ENCODE measurements at places on chromosomes 5 and 9.

DNA sequence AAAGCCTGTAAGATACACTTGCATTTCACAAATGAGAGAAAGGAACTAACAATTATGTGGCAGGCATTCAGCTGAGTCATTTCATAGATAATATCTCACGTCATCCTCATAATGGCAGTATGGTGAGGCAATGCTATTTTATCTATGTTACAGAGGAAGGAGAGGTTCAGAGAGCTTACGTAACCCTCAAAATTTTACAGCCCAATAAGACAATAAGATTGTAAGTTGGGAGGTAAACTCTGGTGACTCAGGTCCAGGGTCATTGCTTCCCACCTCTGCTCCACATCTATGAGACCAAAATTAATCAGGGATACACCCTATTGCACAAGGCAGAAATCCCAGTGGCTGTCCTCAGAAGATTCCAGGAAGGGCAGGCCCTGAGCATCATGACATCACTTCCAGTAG lies 309.7 kb downstream of the NSG2 start:
- no peak for DNase-seq

- DNase-seq: no peak
These were observed 459 bp upstream of the ERAP2 start for GRCh38 chr5:96875791-96876291.

GRCh38 chr5:33043343-33043997 lies 332.3 kb downstream of the NPR3 start:
- no peak for DNase-seq

- no peak for DNase-seq
These were observed 38.9 kb upstream of the N4BP3 start for GRCh38 chr5:178074266-178074952.

GRCh38 chr5:107384256-107384655 lies 286.5 kb downstream of the EFNA5 start:
- no peak for DNase-seq

DNA sequence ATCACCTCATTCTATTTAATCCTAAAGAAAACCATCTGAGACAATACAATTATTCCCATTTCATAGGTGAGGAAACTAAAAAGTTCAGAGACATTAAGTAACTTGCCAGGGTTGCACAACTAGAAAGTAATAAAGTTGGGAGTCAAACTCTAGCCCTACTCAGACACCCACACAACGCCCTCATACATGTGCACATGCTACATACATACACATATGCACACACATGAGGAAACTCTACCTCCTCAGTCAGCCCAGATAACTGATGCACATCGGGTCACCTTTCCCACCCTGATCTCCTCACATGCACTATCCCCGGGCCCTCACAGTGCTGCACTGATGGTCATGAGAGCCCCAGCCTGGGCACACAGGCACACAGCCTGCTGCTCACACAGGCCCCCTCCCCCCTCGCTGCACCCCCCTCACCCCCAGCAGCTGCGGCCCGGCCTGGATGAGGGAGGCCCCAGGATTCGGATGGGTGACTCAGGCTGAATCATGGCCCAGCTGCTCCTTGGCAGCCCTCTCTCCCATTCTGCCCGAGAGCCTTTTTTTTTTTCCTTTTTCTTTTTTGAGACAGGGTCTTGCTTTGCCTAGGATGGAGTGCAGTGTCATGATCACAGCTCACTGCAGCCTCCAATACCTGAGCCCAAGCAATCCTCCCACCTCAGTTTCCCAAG lies 5.0 kb upstream of the GPRIN1 start:
- DNase-seq: no peak

- no peak for DNase-seq
These were observed 16.7 kb downstream of the ADAMTS19 start for GRCh38 chr5:129476751-129477150.

- DNase-seq: no peak
These were observed 32.7 kb upstream of the ABCA1 start for GRCh38 chr9:104960662-104961061.

GRCh38 chr5:109775130-109775529 lies 85.4 kb downstream of the MAN2A1 start:
- DNase-seq: no peak

DNA sequence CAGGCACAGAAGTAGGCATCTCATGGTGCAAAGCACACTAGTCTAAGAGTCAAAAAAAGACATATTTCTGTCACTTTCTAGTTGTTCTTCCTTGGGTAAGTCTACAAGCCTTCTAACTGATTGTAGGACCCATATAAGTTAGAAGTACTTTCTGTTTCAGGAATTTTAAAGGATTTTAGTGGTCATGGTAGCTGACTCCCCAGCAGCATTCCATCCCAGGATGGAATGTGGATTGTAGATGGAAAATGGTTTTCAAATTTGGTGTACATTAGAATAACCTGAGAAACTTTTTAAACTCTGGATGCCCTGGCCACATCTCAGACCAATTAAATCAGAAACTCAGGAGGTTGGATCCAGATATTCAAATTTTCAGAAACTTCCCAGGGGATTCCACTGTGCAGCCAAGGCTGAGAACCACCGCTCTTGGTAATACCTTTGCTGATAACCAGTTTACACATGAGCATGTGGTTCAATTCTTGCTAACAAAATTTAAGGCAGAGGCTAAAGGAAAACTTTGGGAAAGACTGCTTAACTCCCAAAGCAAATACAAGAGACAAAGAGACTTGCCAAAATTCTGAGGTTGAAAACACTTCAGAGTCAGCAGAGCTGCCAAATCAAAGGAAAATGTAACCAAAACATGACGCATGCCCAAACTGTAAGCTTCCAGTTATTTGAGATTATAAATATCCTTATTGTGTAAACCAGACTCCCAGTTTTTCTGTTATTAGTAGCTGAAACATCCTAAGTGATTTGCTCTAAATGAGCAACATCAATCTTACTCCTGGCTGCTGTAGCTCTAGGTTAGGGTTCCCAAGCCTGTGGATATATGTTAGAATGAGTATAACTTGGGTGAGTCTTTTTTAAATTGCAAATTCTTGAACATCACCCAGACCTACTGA lies 145.4 kb upstream of the MTAP start:
- DNase-seq: no peak

- no peak for DNase-seq
These were observed 62.6 kb downstream of the NUP214 start for GRCh38 chr9:131187957-131188356.

- DNase-seq: no peak
These were observed 44.4 kb downstream of the BNC2 start for GRCh38 chr9:16825971-16826625.

DNA sequence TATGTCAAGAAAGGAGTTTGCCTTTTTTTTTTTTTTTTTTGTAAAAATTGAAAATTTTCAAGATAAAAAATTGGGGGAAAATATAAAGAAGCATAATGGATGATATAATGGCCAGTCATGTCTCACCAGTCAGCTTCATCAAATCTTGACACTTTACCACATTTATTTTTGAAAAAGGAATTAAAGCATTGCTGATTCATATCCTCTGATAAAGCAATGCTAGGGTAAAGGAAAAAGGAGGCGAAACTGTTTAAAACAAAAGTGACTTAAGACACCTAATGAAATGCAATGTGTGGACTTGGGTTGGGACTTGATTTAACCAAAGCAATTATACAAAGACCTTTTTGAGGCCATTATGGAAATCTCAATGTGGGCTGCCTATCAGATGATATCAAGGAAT lies 208.5 kb downstream of the ARHGAP26 start:
- DNase-seq: no peak

DNA sequence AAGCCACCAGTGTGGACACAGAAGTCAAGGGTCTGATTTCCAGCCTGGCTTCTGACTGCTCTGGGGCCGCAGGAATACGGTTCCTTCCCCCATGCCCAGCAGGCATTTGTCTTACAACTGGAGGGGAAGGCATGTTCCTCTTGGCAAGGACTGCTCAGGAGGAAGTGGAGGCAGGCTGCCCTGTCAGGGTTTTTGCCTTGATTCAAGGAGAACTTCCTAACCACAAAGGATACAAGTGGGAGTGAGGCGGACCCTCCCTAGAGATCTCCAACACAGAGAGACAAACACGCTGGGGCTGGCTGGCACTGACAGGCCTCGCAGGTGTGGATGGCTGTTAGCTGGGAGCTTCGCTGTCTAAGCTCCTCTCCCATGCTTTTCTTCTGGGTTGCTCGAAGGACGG lies 19.1 kb downstream of the TGFBI start:
- DNase-seq: no peak

- DNase-seq: no peak
These were observed 5.6 kb downstream of the HRH2 start for GRCh38 chr5:175663186-175664184.

DNA sequence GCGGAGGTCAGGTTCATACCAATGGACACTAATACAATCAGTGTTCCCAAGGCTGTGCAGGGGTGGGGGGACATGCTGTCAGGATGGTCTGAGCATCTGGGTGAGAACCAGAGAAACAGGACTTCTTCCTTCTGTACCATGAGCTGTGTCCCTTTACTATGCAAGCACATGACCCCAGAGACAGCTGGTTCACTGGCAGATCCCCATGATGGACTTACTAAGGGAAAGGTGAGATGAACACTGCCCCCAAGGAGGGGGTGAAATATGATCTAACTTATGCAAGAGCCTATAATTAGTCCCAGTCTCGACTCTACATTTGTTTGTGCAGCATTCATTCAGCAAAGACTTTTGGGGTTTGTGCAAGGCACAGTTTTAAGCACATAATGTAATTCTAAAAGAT lies 91.4 kb downstream of the LIFR start:
- DNase-seq: no peak

DNA sequence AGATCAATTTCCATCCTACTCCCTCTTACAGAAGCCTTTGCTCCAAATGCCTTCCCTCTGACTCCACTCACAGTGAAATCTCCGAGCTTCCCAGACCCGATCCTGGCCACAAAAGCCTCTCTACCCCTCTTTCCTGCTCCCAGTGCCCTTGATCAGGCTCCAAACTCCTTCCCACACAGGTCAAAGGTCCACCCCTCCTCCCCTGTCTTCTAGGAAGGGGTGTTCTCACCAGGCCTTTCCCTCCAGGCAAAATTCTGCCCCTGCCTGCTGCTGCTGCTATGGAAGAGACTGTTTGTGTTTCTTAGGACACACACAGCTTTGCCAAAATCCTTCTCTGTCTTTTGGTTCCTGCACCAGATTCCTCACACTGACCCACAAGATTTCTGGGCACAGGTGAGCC lies 85.8 kb upstream of the ALDH1A1 start:
- DNase-seq: no peak

GRCh38 chr9:26951794-26952193 lies 4.4 kb upstream of the IFT74 start:
- DNase-seq: no peak

- no peak for DNase-seq
These were observed 18.1 kb upstream of the NEUROG1 start for GRCh38 chr5:135553688-135554462.

- DNase-seq: peak; percentile 36
These were observed 724 bp downstream of the PRRC2B start for GRCh38 chr9:131394464-131395156.

- peak; percentile 50 for DNase-seq
These were observed 53.6 kb downstream of the SEMA4D start for GRCh38 chr9:89444274-89444673.

DNA sequence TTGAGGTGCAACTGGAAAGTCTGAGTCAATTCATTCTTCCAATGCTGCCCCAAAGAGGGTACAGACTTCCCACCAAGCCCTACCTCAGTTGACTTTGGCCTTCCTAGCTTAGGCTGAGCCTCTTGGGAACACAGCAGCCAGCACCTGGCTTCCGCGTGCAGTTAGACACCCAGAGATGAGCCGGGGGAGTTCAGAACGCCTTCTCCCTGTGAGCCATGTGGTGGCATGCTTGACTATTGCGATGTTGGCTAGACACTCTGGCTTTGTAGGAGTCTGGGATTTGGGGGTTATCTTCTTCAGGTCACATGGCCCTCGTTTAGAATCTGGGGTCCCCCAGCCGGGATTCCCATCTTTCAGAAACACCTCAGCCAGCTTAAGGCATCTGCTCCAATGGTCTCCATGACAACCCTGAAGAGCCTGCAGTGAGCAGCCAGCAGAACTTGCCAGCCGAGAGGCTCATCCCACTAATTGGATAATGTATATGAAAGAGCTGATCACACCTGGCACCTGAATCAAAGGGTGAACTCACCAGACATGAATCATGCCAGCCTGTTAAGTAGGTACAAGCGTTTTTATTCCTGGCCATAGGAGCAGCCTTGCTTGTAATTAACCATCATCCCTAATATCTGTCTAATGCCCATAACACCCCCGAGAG lies 167.5 kb downstream of the SYK start:
- DNase-seq: no peak

DNA sequence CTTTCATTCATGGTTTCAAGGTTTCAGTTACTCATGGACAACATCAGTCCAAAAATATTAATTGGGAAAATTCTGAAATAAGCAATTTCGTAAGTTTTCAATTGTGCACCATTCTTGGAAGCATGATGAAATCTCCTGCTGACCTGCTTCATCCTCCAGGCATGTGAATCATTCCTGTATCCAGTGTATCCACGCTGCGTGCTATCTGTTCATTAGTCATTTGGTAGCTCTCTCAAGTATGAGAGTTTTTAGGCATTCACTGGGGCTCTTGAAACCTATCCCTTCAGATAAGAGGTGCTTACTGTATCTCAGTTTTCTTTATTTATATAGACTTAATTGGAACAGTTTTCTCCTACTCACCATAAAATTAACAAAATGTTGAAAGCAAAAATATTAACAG lies 293.0 kb downstream of the CDH12 start:
- no peak for DNase-seq

GRCh38 chr9:105138306-105138801 lies 106.1 kb upstream of the SLC44A1 start:
- no peak for DNase-seq

DNA sequence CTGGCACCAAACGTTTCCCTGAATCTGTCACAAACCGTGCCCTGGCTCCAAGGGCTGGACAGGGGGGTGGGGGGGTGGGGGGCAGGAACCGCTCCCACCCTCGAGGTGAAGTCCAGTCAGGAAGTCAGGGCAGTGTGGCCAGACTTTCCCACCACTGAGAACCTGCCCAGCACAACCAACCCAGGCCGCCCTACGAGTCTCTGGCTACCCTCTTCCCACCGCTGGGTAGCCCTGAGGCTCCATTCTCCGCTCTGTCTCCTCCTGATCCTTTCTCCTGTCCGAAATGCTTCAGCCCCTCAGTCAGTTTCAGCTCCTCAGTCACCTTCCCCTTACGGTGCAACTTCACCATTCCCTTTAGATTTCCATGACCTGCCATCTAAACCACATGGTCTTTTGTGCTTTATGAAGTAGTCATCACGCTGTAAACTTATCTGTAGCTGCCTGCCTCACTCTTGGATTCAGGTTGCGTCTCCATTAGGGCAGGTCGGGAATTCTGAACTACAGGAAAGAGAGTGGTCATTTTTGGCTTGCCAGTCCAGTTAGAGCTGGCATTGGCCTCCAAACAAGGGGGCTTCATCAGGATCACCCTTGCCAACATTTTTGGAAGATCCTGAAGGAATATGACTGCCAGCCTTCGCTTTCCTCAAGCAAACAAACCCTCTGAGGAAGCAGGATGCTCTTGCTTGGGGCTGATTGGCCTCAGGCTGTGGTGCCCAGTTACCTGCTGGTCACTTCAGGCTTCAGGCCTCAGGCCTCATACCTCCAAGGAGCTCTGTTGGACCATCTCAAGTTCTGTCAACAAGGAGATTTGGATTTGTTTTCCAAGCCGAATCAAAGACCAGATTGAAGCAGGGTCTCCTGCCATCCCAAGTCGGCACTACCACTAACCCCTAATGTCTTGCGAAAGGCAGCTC lies 794 bp upstream of the DCAF12 start:
- DNase-seq: no peak
